ENCODE measurements at places on chromosomes 2 and 18.

DNA sequence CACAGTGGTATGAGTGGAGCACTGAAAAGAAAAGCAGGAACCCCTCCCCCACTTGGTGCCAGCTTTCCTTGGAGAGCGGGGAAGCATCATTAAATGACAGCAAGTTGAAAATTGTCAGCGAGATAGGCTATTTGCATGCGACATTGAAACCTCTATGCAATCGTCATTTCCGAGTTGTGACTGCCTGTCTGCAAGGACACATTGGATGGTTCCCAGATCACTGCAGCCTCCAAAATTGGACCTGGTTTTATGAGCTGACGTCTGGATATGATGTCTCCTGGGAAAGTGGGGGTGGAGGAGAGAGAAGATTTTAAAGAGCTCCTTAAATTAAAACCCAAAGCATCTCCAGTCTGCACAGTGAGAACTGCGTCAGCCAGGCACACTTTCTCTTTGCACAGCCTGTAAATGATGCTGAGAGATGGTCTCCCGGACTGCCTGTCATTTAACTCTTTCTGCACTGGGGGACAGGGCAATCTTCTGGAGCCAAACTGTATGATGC, 57.8 kb upstream of the KIF5C start:
- DNase-seq = peak; percentile 6

GRCh38 chr2:221555494-221555846, 16.6 kb downstream of the EPHA4 start:
- DNase-seq = no peak

DNA sequence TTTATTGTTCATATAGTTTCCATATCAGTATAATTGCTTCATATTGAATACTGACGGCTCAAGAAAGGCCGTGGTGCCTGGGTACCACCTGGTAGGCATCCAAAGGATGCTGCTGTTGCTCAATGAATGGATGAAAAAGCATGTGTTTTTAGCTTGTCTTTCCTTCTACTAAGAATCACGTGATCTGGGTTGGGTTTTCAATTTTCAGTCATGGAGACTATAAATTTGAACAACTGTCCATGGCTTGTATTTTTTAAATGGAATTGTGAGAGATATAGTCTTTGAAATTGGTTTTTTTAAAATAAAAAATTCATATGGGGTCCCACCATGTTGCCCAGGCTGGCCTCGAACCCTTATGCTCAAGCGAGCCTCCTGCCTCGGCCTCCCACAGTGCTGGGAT, 25.3 kb downstream of the EMILIN2 start:
- no peak for DNase-seq

DNA sequence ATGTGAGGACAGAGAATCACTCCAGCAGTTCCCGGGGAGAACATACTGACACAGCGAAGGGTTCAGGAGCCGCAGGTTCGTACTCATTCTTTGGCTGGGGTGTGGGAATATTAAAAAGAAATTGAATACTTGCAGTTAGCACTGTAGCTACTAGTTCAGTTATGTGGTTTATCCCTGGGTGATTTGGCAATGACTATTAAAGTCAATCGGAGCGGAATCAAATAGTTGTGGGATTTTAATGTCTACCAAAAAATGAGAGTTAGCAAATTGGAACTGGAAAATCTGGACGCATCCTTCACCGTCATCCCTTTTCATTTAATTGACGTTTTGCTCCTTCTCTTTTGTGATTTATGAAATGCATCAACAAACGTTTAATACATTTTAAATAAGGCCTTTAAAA, 50.8 kb downstream of the GBX2 start:
- DNase-seq = no peak

Measured in fibroblast of skin of back (primary cell).